ENCODE measurements at places on chromosomes 3 and 15. TPM values are rescaled to one million over a fixed set of nuclear protein-coding genes. Genes with fewer than 3 reads are reported as not detected.

DNA sequence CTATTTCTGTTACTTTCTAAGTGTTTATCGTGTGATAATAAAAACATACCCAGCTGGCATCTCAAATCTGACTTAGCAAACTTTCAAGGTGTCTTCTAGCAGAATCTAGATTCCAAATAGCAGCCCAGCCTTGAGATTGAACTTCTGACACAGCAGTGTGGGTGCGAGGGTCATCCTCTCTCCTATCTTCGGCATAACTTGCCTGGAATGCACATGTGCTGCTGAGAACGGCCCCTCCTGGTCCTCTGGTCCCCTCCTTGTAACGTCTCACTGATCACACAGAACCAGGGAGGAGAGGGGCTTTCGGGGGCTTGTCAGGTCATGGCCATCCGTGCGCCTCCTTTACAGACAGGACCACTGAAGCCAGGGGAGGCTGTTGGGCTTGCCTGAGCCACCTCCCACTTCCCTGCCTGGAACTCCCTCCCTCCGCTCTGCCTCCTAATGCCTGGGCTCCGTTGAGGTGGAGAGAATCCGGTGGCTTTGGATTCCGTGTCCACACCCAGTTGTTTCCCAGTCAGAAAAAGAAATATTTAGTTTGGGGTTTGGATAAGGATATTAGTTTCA, 344.4 kb upstream of the C2CD4B start:
- no peak for DNase-seq

DNA sequence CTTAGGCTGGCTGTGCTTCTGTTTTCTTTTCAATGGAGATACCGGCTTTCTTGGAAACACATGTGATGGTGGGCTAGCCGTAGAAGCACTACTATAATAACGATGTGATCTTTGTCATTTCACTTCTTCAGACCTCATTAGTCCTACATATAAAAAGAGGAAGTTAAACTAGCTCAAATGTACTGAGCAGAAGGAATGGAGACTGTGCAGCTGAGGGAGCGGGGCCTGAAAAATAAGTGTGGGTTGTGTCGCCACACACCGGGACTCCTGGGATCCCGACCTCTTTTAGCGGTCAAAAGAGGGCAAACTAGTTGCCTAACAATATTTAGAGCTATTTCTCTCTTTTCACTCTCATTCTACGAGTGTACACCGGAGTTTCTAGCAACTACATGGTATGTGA, 1.0 kb upstream of the RNF7 start:
- DNase-seq = no peak

- no peak for DNase-seq
These were observed 59.5 kb downstream of the ZNF609 start for GRCh38 chr15:64519897-64520296.

GRCh38 chr3:132417695-132418411, 551 bp downstream of the DNAJC13 start:
- DNase-seq = peak; percentile 80

GRCh38 chr15:101092156-101092866, 159.5 kb downstream of the CHSY1 start:
- no peak for DNase-seq

DNA sequence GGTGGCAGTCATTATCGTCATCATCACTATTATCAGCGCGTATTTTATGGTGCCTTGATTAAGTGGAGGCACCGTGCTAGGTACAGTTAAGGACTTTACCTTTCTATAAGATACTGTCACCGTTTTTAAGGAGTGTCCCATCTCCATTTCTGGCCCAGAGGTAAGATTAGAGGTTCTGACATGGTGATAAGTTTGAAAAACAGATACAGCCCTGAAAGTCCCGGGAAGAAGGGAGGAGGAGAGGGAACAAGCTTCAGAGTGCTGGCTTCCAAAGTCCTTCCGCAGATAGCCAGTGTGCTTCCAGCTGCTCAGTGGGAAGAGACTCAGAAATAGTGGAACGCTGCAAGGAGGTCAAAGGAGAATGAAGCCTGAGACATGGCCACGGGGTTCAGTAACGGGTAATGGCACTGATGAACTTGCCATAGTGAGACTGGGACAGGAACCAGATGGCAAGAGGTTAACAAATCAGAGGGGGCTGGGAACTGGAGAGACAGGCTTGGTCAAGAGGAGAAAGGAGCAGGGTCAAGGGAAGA, 9.1 kb upstream of the TM4SF4 start:
- DNase-seq = no peak

- DNase-seq = no peak
These were observed 477.7 kb downstream of the ZBBX start for GRCh38 chr3:166902374-166902773.

GRCh38 chr15:57196865-57197264, 179.4 kb upstream of the CGNL1 start:
- DNase-seq = no peak

MYNN gene
- 9.9 TPM for polyA plus RNA-seq

RPP25 gene
- polyA plus RNA-seq = 24.0 TPM

DUOXA2 gene
- not detected for polyA plus RNA-seq

PLS1 gene
- 366 TPM for polyA plus RNA-seq

TM4SF4 gene
- not detected for polyA plus RNA-seq

APBA2 gene
- polyA plus RNA-seq = 10.7 TPM
